ENCODE measurements at places on chromosomes 2 and 18.

DNA sequence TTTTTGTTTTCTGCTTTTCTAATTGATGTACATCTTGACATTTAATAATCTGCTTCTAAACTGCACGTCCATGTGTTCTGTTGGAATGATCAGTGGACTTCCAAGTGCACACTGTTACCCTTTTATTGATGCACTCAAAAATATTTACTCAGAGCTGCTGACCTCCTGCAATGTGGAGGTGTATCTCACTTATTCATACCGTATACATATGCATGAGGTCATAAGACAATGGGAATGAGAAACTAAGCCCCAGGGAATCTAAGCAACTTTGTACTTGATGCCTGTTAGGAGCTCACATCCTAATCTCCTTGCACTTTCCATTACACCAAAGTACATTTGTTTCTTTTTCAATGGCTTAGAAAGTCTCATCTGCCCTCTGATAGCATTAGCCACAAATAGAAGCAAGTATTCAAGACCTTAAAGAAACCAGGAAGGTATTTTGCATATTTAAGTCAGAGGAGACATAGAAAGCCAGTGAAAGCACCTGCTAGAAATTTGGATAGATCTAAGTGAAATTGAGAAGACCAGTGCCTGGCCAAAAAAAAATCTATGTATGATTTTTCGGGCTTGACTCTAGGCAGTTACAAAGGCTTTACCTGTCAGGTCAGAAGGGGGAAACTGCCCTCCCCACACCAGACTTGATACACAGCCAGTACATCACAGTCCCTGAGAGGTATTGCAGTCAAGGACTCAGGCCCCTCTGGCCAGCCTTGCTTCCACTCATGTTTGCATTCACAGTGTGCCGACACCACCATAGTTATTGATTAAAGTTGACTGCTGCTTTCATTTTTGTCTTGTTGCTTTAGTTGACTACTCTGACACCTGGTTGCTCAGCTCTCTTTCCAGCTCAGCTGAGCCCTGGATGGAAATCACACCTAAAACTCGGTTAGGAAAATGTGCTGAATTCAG is 391.7 kb upstream of the CYRIA start:
- DNase-seq, result no peak

DNA sequence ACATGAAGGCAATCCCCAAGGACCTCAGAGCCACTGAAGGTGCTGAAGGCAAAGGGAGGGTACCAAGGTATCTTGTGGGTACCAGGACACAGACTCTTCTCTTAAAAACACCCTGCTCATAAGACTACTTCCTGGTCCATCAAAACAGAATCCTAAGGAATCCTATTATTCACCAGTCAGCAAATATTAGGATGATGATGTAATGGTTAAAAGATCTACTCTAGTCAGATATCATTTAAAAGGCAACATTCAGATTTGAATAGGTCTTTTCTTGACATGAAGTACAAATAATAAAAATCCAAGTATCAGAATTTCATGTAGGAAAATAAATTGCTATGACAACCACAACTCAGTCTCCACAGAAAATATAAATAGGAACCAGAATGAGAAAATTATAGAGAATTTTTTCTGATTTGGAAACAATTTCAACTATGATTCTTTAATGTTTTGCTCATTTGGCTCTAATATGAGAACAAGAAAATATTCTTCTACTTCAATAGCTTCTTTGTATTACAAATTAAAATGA is 77.8 kb upstream of the ZNF397 start:
- DNase-seq, result no peak

DNA sequence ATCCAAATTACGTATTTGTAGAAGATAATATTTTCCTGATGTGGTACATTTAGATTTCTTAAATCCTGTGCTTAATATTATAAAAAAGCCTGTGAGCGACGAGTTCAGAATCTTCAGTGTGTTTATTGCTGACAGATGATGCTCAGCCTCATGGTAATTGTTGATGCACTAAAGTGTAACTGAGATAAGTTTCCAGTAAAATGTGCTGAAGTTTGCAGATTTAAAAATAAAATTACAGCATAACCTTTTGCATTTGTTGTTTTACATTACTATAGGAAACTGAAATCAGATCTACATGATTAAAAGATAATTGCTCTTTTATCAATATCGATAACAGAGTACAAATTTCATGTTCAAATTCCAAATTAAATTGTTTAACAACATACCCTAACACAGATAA is 307.6 kb downstream of the FIGN start:
- DNase-seq, result no peak

DNA sequence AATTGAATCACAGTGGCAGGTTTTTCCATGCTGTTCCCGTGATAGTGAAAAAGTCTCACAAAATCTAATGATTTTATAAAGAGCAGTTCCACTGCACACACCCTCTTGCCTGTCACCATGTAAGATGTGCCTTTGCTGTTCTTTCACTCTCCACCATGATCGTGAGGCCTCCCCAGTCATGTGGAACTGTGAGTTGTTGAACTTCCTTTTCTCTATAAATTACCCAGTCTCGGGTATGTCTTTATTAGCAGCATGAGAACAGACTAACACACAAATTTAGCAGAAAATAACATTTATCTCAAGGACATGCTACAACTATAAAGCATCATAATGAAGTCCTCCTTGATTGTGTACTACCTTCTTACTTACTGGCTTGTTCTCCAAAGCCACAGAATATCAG is 1526.0 kb downstream of the LRP1B start:
- DNase-seq, result no peak

- DNase-seq, result no peak
Measured at GRCh38 chr2:3539836-3540235, 18.3 kb downstream of the RNASEH1 start.

DNA sequence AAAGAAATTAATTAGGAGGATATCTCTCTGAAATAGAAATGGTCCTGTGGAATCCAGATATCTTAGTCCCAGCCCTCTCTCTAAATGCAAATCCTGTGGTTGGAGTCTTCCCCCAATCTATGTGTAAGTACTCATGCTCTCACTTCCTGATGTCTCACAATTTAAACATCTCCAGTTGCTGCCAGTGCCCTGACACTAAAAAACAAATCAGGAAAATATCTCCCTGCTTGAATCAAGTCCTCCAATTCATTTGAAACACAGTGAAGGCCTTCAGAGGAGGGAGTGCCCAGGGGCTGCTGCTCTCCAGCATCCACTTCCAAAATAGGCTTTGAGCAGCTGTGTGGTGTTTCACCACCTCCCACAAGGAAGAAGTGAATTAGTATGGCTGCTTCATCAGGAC is 413.8 kb downstream of the RAD51AP2 start:
- DNase-seq, result no peak

GRCh38 chr2:232420463-232421188 is 14.0 kb downstream of the ALPG start:
- no peak for DNase-seq

- DNase-seq, result no peak
Measured at GRCh38 chr18:48216639-48217257, 192.4 kb downstream of the ZBTB7C start.
